Thoracic aorta endothelial cell (primary cell): ENCODE measurements at places on chromosomes 7 and 10. TPM values are rescaled to one million over a fixed set of nuclear protein-coding genes. Genes with fewer than 3 reads are reported as not detected.

The FAM25A gene
- total RNA-seq: not detected in 2 replicates

The ELAPOR2 gene
- total RNA-seq: 13.7 and 26.2 TPM in 2 replicates

The MOGAT3 gene
- total RNA-seq: not detected in 2 replicates

The SLC25A28 gene
- total RNA-seq: 9.0 and 13.1 TPM in 2 replicates

The COL13A1 gene
- 27.6 and 73.0 TPM in 2 replicates for total RNA-seq

The PNLIPRP3 gene
- not detected in 2 replicates for total RNA-seq

The SLC26A3 gene
- total RNA-seq: not detected in 2 replicates

The EVX1 gene
- total RNA-seq: not detected in 2 replicates

The CALML5 gene
- not detected in 2 replicates for total RNA-seq

The RNLS gene
- 3.2 and 5.7 TPM in 2 replicates for total RNA-seq

The VENTX gene
- total RNA-seq: not detected in 2 replicates

The LRGUK gene
- 0.13 and 0.29 TPM in 2 replicates for total RNA-seq

The TMEM184A gene
- total RNA-seq: not detected in 2 replicates

The AFAP1L2 gene
- 1.7 and 1.9 TPM in 2 replicates for total RNA-seq

The ELFN1 gene
- total RNA-seq: 0.53 and 0.86 TPM in 2 replicates

The OSBPL3 gene
- 62.4 and 65.4 TPM in 2 replicates for total RNA-seq

The THSD7A gene
- 10.5 and 24.7 TPM in 2 replicates for total RNA-seq

The LIPF gene
- not detected in 2 replicates for total RNA-seq

The SPDYE8 gene
- not detected in 2 replicates for total RNA-seq

The GPR22 gene
- total RNA-seq: under 0.01 TPM in 1 of 2 replicates, not detected in the other

The CUTC gene
- 27.1 and 27.7 TPM in 2 replicates for total RNA-seq

The BAMBI gene
- 3.2 and 4.5 TPM in 2 replicates for total RNA-seq

The COL1A2 gene
- 3.7 and 5.3 TPM in 2 replicates for total RNA-seq

The CALCR gene
- not detected in 2 replicates for total RNA-seq

The CNNM1 gene
- 0.14 TPM in 1 of 2 replicates, not detected in the other for total RNA-seq

The PALS2 gene
- 29.4 and 29.7 TPM in 2 replicates for total RNA-seq

The ABCB1 gene
- total RNA-seq: 7.4 and 9.7 TPM in 2 replicates

The PRF1 gene
- not detected in 2 replicates for total RNA-seq

The PNLIPRP1 gene
- total RNA-seq: not detected in 2 replicates

The TMEM178B gene
- total RNA-seq: under 0.01 TPM in 1 of 2 replicates, not detected in the other

The CRPPA gene
- 2.2 and 2.3 TPM in 2 replicates for total RNA-seq

The PKD2L1 gene
- total RNA-seq: not detected in 2 replicates

The EGFR gene
- 3.8 and 5.1 TPM in 2 replicates for total RNA-seq

The UPK3BL2 gene
- total RNA-seq: 0.80 and 3.7 TPM in 2 replicates

The PRKCQ gene
- 0.53 and 0.72 TPM in 2 replicates for total RNA-seq

The ABHD11 gene
- total RNA-seq: 7.4 and 10.1 TPM in 2 replicates

The NPFFR1 gene
- not detected in 2 replicates for total RNA-seq

The TDRD1 gene
- 0.07 TPM in 1 of 2 replicates, not detected in the other for total RNA-seq

The NPSR1 gene
- total RNA-seq: not detected in 2 replicates

The SLC26A4 gene
- total RNA-seq: 1.7 and 2.0 TPM in 2 replicates

The GIMAP4 gene
- total RNA-seq: 117 and 242 TPM in 2 replicates

The GPR15LG gene
- not detected in 2 replicates for total RNA-seq

The MET gene
- 103 and 151 TPM in 2 replicates for total RNA-seq

The DPP6 gene
- total RNA-seq: not detected in 2 replicates

The UCN3 gene
- not detected in 2 replicates for total RNA-seq

The NPY gene
- total RNA-seq: not detected in 2 replicates

The KCND2 gene
- total RNA-seq: not detected in 2 replicates

The MAT1A gene
- total RNA-seq: not detected in 2 replicates
